ENCODE measurements at places on chromosomes 5 and 9.
A peak's percentile ranks its signal among the peaks of the same experiment; 100 is the strongest.

- no peak for DNase-seq
Observed at GRCh38 chr9:126875756-126876510, 15.5 kb downstream of the ZBTB34 start.

DNA sequence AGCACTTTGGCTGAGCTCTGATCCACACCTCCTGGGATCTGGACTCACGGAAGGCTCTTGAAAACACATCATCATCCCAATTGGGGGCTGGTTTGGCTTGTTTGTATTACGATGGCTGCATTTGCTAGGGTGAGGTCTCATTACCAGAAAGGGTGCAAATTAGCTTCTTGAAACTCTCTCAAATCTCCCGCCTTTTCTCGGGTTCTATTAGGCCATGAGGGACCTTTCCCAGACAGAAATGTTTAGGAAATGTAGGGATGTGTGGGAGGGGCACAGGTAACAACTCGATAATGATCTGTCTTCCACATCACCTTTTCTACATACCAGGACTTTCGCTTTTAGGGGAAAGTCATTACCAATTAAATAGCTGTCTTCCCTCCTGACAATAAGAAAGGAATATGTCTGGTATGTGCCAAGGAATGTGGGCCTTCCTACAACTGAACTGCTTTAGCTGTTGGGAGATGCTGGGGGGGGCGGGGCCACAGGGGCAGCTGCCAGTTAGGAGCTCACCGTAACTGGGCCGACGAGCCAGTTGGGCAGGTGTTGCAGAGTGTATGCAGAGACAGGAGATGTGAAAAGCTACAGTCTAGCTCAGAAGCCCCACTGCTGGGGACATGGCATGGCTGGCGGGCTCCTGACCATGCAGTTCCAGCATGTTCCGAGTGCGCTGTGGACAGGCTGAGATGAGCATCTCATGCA, 71.2 kb downstream of the AK8 start:
- no peak for DNase-seq

DNA sequence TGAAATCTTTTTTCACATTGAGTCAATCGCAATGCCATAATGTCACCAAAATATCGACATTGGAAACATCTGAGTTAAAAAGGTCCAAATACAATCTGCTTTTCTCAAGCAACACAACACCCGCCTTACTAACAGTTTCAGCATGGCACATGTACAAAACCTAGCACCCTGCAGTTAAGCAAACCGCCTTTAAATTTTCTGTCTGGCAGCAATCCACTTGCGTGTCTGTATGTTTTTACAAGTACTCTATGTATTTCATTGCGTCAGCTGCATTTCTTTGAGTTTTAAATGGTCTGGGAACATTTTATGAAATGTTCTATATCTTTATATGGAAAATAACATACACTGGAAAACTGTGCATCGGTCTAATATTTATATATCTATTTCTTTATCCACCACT, 134.6 kb downstream of the DENND1A start:
- DNase-seq = no peak

DNA sequence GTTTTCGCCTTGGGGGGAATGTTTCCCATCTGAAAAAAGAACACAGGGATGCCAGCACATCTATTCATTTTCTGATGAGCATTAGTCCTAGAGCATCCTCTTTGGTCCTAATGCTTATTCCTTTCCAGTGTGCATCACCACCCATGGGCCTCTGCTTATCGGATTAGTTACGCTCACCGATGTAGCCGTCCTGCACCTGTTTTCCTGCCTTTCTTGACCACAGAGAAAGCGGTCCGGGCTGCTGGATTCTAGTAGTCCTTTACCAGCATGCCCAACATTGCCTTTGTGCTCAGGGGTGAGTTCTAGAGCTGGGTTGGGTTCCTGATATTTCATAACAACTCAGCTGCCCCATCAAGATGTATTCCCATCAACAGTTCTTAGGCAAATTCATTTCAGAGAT, 2084.5 kb upstream of the C9orf72 start:
- no peak for DNase-seq

DNA sequence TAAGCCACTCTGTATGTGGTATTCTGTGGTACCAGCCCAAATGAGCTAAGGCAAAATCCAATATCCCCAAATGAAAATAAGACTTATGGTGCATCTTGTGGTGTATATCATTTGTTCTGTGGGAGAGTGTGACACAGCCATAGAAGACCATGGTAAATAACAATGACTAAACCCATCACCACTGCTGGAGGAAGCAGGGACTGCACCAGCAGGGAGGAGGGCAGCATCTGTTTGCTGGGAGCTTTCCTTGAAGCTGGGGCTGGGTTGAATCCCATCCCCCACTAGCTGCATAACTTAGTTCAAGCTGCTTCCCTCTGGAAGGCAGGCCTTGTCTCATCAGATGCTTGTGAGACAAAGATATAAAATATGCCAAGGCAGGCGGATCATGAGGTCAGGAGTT, 14.2 kb downstream of the GADD45G start:
- no peak for DNase-seq

GRCh38 chr5:50325237-50325832, 115.8 kb downstream of the EMB start:
- DNase-seq = no peak

DNA sequence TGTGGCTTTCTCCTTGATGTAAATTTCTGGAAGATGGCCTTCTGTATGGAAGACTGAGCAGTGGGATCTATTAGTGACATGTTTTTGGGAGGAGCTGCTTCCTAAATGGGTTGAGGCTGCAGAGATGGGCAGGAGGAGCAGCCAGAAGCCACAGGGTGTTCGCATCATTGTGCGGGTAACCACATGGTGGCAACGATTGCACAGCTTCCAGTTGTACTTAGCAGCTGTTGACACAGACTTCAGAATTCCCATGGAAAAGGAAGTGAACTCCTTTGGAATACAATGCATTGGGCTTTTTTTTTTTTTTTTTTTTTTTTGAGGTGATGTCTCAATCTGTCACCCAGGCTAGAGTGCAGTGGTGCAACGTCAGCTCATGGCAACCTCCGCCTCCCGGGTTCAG, 297.3 kb downstream of the NR3C1 start:
- DNase-seq = peak; percentile 40

DNA sequence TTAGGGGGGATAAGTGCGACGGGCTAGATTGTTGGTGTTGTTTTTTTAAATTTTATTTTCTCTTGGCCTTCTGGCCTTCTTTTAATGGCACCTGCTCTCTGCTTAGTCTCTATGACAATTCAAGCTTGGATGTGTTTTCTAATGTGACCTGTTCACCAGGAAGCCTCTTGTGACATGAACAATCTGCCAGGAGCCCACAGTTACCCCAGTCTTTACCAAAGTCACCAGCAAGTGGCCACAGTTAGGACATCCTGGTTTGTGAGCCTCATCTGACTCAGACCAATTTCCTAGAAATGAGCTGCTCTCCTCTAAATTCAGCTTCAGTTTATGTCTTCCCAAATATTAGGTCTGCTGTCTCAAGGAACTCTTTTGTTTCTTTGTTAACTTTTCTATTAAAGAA, 135.8 kb downstream of the TLE4 start:
- DNase-seq = no peak

- peak; percentile 69 for DNase-seq
Observed at GRCh38 chr5:135576075-135576599, 2.7 kb downstream of the CXCL14 start.

GRCh38 chr9:122225312-122226141, 3.2 kb downstream of the LHX6 start:
- no peak for DNase-seq

DNA sequence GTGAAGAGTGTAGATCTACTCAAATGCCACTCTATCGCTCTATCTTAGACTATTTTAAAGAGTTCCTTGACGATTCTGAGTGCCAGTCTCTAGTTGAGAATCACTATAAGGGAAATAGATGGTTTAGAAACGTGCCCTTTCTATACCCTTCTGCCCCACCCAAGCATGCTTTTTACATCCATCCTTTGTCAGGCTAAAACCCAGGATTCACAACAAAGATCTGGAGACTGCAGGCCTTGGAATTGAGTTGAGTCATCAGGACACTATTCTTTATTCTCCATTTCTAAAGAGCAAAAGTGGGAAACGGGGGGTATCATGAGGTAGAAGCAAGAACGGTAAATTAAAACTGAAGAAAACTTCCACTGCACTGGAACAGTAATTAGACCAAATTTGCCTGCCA, 48.7 kb downstream of the ELAVL2 start:
- DNase-seq = no peak

DNA sequence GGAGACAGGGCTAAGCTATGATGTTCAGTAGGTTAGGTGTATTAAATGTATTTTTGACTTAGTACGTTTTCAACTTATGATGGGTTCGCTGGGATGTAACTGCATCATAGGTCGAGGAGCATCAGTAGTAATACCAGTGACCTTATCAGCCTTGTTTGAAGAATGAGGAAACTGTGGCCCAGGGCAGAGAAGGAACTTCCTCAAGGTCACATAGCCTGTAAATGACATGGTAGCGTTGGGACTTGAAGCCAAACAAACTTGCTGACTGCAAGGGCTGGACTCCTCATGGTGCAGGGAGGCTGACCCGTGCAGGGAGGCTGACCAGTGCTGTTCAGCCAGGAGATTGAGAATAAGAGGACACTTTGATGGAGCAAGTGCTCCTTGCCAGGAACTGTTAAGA, 21.3 kb upstream of the PTPN3 start:
- DNase-seq = no peak

GRCh38 chr9:22657713-22658112, 211.1 kb downstream of the DMRTA1 start:
- DNase-seq = no peak

DNA sequence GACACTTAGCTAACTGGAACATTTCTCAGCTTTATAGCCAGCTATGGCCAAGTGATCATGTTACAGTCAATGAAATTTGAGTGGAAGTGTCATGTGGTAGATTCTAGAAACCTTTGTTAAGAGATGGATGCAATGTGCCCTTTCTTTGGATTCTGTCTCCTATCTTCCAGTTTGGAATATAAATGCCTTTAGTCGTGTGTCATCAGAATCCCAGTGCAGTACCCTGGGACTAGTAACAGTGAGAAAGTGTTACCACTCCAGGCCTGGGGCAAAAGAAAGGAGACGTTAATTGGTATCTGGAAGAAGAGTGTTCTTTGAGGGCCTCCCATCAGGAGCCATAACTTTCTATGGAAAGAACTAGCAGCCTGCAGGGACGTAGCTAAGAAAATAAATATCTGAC, 149.6 kb downstream of the SNX18 start:
- DNase-seq = no peak

- peak; percentile 56 for DNase-seq
Observed at GRCh38 chr9:94783102-94783682, 56.7 kb downstream of the AOPEP start.

- no peak for DNase-seq
Observed at GRCh38 chr5:19975795-19976194, 12.2 kb downstream of the CDH18 start.

DNA sequence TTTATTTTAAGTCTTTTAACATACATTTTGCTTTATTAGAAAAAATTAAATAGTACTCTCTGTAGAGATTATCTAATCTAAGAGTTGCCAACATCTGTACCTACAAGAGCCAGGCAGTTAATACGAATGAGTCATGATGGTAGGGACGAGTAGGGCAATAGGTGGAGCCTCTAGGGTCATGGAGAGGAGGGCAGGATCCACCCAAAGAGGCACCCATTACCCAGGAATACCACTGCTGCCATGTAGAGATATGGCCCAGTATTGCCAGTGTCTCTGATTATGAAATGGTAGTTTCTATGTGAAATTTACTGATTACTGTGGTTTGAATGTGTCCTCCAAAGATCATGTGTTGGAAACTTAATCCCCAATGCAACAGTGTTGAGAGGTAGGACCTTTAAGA, 170.4 kb downstream of the PIK3R1 start:
- DNase-seq = no peak

GRCh38 chr5:50827516-50828247, 161.2 kb downstream of the PARP8 start:
- no peak for DNase-seq

GRCh38 chr9:79383096-79383495, 188.7 kb upstream of the TLE4 start:
- DNase-seq = no peak

DNA sequence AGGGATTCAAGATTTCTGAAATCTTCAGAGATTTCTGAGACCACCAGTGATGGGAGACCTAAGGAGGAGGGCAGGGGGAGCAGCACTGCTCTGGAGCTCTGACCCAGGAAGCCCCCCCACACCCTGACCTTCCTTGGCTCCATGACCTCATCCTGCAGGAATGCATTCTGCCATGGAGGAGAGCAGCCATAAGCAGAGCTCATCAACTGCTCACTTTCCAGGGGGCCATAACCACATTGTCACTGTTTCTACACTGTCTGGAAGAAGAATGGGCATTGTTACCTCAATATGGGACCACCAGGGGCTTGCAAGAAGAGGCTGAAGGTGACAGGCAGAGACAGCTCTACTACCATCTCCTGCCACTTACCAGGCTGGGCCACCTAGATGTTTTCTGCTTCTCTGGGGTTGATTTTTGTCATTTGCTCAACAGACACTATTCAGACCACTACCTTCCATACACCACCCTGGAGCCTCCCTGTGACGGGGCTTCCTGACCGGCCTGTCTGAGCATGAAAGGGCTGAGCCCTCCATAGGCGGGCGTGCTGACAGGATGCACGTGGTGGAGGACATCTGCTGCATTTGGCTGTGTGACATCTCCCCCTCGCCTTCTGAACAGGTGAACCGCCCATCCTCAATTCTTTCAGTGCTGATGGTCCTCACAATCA, 2.3 kb upstream of the TSC1 start:
- DNase-seq = peak; percentile 71

DNA sequence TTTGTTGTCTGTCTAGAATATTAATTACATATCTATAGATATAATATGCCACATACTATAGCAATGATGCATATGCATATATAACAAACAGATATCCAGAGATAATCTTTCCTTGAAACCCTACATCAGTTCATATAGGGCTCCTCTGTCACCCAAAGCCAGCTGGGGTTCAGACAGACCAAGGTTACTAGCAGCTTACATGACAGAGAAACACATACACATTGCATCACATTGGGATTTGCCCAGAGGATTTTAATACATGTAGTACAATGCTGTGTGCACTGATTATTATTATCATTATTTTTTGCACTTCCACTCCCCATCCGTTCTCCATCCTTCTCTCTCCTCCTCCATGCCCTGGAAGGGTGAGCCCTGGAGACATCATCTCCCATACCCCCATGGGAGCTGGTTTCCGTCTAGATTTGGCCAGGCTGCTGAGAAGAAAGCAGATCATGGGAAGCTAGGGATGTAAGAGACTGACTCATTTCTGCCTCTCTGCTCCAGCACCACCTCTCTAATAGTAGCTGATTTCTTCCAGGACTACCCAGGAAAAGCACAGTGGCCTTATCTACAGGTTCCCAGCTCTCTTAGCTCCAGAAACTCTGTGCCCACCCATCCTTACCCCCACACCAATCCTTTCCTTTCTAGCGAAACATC, 23.3 kb downstream of the FST start:
- DNase-seq = no peak

DNA sequence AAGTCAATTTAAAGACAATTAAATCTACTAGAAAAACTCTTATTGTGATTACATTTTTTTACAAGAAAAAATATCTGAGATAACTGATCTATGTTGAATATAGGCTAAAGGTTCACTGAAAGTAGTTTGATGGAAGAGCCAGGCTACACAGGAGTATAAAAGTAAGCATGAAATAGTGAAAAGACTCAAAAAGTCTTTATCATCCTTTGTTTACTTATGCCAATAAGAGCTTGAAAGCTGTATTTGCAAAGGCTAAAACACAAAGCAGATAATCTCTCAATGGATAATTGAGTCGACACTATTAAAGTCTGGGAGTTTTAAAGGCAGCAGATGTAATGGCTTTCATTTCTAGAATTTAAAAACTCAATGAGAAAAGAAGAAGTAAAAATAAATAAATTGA, 42.0 kb downstream of the SSBP2 start:
- no peak for DNase-seq

Data from AG08396 (cell line).